ENCODE measurements at places on chromosomes 6 and 20.

GRCh38 chr6:7742223-7742785 lies 16.4 kb downstream of the BMP6 start:
- no peak for DNase-seq

DNA sequence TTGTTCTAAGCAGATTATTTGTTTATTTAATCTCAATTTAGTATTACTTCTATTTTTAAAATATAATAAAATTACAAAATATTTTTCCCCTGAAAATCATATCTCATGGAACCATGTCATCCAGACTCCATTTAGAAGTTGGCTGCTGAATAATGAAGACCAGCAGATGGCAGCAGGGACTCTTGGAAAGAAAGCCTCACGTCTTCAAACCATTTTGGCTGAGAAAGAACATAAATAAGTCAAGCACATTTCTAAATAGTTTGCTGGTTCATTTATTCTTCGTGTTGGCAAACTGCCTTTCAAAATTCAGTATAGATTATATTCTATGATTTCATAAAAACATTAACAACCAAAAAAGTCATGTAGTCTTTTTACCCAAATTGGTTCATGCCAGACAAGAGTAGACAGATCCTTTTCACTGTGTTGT lies 71.7 kb downstream of the RCAN2 start:
- no peak for DNase-seq

GRCh38 chr6:125044066-125044465 lies 81.8 kb downstream of the RNF217 start:
- no peak for DNase-seq

- no peak for DNase-seq
Measured at GRCh38 chr6:41439524-41440418, 104.4 kb downstream of the NCR2 start.

GRCh38 chr6:40948570-40948969 lies 90.5 kb downstream of the UNC5CL start:
- DNase-seq, result no peak

- DNase-seq, result no peak
Measured at GRCh38 chr6:80480421-80481157, 374.1 kb downstream of the BCKDHB start.

- no peak for DNase-seq
Measured at GRCh38 chr6:36083446-36083845, 46.9 kb upstream of the MAPK13 start.

GRCh38 chr6:33824461-33825154 lies 20.8 kb upstream of the MLN start:
- DNase-seq, result no peak

- no peak for DNase-seq
Measured at GRCh38 chr20:24584538-24585356, 115.3 kb downstream of the SYNDIG1 start.

GRCh38 chr6:41457303-41457670 lies 88.9 kb upstream of the FOXP4 start:
- DNase-seq, result no peak

- no peak for DNase-seq
Measured at GRCh38 chr20:25188218-25188617, 7.3 kb upstream of the ENTPD6 start.

GRCh38 chr20:63911176-63911575 lies 16.2 kb downstream of the DNAJC5 start:
- DNase-seq, result no peak

GRCh38 chr6:116405138-116405537 lies 34.4 kb downstream of the DSE start:
- no peak for DNase-seq

GRCh38 chr20:57250607-57251343 lies 15.7 kb downstream of the BMP7 start:
- DNase-seq, result no peak

GRCh38 chr20:4929686-4930397 lies 71.5 kb downstream of the SLC23A2 start:
- no peak for DNase-seq

All from substantia nigra (tissue), 51 donors.